Activated CD4-positive, alpha-beta T cell treated with anti-CD3 and anti-CD28 coated beads, Interleukin-2, Interleukin-4, amounts not matched to agents 100 ng/mL and 50 ng/mL, durations not matched to agents 16 hours and 8 hours (primary cell): ENCODE measurements at places on chromosomes 6 and 20.

DNA sequence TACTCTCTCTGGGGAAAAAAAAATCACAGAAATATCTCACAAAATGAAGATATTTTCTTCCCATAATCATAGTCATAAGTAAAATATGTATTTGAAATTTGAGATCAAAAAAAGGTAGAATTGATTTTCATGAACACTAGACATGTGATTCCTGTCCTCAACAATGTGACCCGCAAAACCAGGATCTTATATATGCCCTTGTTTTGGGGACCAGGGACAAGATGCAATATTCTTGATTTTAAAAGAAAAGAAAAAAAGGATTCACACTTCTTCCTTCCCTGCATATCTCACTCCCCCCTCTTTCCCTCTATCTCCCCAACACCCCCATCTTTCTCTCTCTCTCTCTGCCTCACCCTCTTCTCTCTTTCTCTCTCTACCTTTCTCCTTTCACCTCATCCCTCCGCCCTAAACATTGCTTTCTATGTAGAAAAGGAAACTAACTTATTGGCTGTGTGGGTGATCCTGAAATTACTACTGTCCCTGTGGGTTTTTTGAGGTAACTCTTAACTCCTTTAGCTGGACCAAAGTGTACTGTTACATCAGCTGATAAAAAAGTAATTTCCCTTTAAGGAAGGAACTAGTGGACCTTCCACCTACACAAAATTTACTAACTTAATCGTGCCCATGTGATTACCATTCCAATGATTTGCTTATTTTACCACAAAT is 85.6 kb downstream of the AIG1 start:
- no peak for DNase-seq

- no peak for DNase-seq
Observed at GRCh38 chr6:55835220-55835619, 40.2 kb downstream of the BMP5 start.

GRCh38 chr20:53842301-53843099 is 227.9 kb downstream of the BCAS1 start:
- DNase-seq, result peak; percentile 80

DNA sequence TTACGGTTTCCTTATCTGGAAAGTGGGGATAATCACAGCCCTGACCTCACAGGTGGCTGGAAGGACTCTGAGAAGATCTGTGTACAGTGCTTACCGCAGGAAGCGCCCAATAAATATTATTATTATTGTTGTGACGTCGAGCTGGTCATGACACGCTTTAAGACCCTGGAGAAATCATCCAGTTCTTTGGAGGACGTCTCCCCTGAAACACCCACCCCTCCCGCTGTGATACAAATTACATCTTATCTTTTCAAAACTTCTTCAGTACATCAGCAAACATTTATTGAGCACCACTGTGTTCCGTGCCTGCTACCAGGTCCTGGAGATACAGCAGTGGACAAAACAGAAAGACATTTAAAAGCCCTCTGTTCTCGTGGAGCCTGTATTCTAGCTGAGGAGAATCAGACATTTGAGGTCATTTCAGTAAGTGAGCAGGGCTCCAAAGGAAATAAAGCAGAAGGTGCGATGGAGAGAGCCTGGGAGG is 118.7 kb downstream of the CEBPB start:
- DNase-seq, result no peak

- no peak for DNase-seq
Observed at GRCh38 chr6:142960098-142960497, 15.1 kb upstream of the HIVEP2 start.

DNA sequence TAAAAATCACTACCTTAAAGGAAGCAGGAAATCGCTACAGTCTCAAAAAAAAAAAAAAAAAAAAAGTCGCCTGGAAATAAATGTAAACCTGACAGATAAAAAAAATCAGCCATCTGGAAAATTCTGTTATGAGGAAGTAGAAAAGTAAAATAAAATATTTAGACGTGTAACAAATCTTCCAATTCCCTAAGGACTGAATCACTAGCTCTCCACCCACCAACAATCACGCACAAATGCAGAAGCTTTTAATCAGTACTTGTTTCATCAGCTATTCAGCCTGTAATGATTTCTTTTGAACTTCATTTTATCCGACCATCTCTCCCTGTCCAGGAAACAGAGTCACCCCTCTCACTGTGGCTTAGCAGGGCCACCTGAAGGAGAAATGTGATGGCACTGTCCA is 59.0 kb downstream of the SLC23A2 start:
- no peak for DNase-seq

GRCh38 chr6:105628156-105628860 is 225.4 kb upstream of the PREP start:
- DNase-seq, result no peak
